Activated CD4-positive, alpha-beta T cell treated with anti-CD3 and anti-CD28 coated beads, Interleukin-2, amount 50 U/mL, for 24 hours (primary cell): ENCODE measurements at places on chromosomes 11 and 22.

- no peak for DNase-seq
These were observed 254.0 kb upstream of the CCDC90B start for GRCh38 chr11:83540112-83540675.

DNA sequence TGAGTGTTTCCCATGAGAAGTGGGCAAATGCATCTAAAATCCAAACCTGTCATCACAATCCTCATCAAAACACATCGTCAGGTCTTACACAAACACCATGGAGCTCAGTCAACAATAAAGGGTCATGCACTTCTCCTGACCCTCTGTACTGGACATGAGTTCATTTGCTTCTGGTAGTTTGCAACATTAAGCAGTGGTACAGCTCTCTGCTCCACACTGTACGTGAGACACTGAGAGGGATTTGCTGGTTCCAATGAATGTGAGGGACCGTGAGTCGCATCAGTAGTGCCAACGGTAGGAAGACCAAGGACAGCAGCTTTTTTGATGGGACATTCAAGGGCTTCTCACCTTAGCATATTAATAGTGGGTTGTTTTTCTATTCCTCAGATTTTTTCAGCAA lies 752.3 kb downstream of the OPCML start:
- no peak for DNase-seq

DNA sequence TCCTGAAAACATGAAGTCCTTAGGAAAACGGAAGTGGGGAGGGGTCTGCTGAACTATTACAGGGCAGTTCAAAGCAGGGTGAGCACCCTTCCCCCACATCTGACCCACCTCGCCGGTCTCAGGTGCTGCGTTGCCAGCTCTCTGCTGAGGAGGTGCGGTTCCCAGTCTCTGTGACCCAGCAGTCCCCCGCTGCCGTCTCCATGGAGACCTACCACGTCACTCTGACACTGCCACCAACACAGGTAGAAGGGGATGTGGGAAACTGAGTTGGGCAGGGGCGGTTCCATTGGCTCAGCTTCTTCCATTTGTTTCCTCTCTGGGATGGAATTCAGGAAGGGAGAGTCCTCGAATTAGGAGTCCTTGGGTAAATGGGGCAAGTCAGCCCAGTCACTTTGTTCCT lies 3.3 kb downstream of the C2CD2L start:
- DNase-seq = no peak

DNA sequence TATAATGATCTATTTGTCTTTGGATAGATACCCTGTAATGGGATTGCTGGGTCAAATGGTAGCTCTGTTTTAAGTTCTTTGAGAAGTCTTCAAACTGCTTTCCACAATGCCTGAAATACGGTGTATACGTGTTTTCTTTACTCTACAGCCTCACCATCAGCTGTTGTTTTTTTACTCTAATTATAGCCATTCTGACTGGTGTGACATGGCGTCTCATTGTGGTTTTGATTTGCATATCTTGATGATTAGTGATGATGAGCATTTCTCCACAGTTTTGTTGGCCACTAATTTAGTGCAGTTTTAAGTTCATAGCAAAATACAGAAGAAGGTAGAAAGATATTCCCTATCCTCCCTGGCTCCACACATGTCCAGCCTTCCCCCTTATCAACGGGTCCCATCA lies 26.3 kb upstream of the VPREB1 start:
- DNase-seq = no peak

- DNase-seq = no peak
These were observed 21.7 kb upstream of the TNRC6B start for GRCh38 chr22:40156001-40156516.

- no peak for DNase-seq
These were observed 4.0 kb downstream of the TECTA start for GRCh38 chr11:121105063-121105480.

DNA sequence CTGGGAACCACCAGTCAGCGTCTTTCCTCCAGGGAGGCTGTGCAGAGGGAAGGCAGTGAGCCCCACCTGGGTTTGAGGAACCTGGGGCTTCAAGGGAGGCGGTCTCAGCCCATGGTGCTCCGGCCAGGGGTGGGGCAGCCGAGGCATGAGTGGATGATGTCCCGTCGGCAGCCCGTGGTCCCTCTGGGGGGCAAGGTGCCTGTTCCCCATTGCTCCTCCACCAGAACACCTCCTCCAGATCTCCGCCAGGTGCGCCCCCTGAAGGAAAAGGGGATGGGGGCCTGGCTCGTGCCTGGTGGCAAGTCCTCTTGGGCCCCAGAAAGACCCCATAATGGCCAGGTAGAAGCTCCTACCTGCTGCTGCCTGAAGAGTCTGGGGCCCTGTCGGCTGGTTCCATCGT lies 94.1 kb downstream of the KCNQ1 start:
- no peak for DNase-seq
